Stimulated activated CD4-positive, alpha-beta T cell treated with anti-CD3 and anti-CD28 coated beads, Interleukin-2, amount 100 ng/mL, for 48 hours (primary cell): ENCODE measurements at places on chromosomes 3 and 15.

- DNase-seq, result no peak
Measured at GRCh38 chr15:92023965-92024364, 170.5 kb downstream of the SLCO3A1 start.

GRCh38 chr3:167808910-167809309 lies 73.4 kb downstream of the SERPINI1 start:
- DNase-seq, result no peak

GRCh38 chr3:71056327-71056726 lies 527.2 kb downstream of the FOXP1 start:
- no peak for DNase-seq

- no peak for DNase-seq
Measured at GRCh38 chr3:3816034-3816433, 16.8 kb downstream of the LRRN1 start.

GRCh38 chr15:74319596-74320351 lies 47.7 kb downstream of the CYP11A1 start:
- DNase-seq, result no peak

- no peak for DNase-seq
Measured at GRCh38 chr15:24919446-24919845, 35.3 kb upstream of the SNRPN start.

DNA sequence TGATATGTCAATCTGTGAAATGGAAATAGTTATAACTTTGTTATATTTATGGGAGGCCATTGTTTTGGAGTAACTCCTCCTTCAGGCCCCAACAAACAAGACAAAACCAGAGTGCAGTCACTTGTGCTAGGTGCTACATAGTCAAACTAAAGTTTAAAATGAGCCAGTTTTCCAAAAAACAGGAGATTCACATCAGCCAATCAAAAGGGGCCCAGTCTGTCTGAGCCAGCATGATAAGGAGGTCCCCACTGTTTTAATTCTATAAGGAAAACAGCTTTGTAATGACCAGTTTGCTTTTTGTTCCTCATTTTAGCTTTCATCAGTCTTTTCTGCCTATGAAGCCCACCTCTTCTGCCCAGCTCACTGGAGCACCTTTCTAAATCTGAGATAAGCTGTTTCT lies 94.7 kb upstream of the SLC7A14 start:
- DNase-seq, result no peak

- no peak for DNase-seq
Measured at GRCh38 chr3:177162742-177163141, 34.5 kb downstream of the TBL1XR1 start.

DNA sequence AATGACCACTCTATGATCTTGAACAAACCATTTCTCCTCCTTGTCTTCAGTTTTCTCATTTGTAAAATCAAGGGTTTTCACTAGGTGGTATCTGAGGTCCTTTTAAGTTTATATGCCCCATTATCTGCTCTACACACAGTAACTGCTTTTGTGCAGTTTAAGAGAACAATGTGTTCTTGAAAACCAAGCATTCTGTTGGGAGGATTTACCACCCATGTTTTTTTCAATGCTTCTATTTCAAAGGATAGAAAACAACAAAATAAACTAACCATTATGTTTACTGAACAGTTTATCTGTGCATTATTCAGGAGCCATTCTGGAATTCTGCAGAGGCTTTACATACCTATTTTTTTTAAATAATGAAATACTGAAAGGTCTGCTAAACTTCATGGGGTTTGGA lies 67.6 kb upstream of the C3orf49 start:
- DNase-seq, result no peak

- DNase-seq, result no peak
Measured at GRCh38 chr15:73010154-73011152, 41.8 kb upstream of the NEO1 start.

- DNase-seq, result no peak
Measured at GRCh38 chr3:183430325-183430957, 2.0 kb upstream of the MCF2L2 start.

DNA sequence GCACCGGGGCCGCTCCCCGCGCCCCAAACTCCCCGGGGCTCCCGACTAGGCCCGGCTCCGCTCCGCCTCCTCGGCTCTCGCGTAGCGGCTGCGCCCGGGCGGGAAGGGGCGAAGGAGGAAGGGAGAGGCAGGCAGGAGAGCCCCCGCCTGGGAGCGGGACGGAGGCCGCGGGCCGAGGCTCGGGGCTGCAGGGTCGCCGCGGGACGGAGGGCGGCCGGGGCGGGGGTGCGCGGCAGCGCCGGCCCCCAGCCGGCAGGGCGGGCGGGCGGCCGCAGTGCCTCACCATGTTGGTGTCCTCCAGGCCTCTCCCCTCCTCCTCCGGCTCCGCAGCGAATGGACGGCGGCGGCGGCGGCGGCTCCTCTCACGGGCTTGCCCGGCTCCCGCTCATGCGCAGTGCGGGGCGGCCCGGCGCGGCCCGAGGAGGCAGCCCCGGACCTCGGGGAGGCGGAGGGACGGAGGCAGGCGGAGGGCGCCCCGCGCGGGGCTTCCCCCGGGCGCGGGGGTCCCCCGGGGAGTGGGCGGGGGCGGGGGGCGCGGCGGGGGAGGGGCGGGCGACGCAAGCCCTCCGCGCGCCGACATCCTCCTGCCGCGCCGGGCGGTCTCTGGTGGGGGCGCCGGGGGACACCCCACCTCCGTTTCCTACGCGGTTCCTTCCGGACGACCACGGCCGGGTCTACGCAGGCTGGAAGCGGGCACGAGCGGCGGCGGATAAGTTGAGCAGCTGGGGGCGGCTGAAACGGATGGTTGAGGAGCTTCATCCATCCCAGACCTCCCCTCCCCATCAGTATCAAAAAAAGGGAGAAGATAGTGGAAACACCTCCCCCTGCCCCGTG lies at the start of gene DCUN1D1:
Gene DCUN1D1 (minus strand): TSS at position 335 of the 834 bp plus-strand sequence. CDS start 49 bp downstream, at position 286.
- DNase-seq, result peak; percentile 84

- no peak for DNase-seq
Measured at GRCh38 chr3:15964605-15965442, 167.0 kb upstream of the ANKRD28 start.

DNA sequence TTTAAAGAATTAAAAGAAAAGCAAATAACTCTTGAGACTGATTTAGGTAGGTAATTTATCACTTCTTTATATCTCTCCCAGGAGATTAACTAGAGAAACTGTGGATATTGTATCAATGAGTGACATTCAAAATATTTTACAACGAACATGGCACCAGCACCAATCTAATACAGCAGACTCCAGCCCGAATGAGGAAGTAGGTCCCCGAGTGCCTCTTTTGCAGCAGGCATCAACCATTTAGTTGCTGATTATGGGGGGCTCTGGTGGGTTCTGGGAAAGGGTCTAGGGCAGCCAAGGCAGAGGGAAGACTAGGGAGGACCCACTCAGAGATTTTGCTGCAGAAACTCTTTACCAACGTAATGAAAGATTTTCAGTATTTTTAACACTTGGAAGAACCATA lies 31.7 kb upstream of the TTC14 start:
- no peak for DNase-seq

GRCh38 chr3:73432023-73432705 lies 192.6 kb downstream of the PDZRN3 start:
- DNase-seq, result no peak

DNA sequence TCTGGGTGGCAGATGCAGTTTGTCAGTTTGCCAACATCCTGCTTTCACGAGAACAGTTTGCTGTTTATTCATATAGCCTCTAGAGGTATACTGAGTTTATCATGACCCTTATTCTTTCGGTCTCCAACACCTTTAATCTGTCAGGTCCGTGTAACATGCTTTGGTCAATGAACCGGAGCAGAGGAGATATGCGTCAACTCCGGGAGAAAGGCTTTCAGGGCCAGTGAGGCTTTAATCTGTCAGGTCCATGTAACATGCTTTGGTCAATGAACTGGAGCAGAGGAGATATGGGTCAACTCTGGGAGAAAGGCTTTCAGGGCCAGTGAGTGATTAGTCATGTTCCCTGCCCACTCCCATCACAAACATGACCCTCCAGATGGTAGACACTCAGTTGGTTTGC lies 16.9 kb upstream of the GPD1L start:
- DNase-seq, result no peak

DNA sequence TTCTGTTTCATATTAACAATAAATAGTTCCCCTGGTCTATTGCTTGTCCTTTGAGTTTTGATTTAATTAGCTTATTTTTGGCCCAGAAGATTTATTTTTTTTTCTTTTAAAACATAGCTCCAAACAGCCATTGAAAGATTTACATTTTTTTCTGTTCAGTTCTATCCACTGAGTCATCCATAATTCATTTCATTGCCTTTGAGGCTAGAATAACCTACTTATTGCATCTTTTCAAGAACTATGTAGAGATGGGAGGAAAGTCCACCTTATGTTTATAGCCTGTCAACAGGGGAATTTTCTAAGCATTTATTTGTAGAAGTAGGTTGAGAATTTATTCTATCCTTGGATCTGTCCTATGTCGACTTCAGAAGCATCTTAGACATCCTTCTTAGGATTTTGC lies 53.4 kb upstream of the CHD2 start:
- no peak for DNase-seq
